ENCODE measurements at places on chromosomes 16 and 17.

DNA sequence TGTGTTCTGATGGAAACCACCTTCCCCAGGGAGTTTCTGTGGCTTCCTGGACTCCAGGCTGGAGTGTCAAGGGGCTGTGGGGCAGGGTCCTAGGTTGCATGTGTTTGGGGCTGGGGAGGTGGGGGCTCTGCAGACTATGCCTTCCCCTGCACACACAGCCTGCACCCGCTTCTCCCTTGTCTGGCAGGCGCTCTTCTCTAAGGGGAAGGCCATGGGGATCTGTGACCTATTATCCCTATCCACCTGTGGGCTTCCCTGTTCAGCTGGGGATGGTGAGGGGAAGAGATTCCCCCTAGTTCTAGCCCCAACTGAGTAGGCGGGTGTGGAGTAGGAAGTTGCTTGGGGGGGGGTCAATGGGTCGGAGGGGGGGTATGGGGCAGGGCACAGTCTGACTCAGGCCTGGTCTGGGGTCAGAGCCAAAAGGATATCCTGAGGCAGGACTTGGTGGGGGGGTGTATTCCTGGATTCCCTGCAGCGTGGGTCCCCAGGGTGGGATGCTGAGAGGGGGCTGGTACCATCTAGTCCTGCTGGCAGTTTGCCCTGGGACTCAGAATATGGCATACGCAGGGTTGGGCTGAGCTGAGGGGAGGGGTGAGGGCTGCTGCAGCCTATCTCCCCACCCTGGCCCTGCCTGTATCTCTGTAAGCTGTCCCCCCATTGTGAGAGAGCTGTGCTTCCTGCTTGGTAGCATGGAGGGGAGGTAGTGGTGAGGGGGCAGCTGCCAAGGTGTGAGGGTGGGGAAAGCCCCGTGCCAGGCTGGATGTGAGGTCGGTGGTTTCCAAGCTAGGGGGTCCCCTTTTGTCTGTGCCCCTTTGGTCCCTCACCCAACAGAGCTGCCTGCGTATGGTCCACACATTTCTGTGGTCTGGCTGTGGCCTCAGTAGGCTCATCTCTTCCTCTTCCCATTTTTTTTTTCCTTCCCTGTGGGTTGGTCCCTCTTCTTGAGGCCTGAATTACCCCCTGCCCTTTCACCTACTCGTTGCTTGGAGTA lies 14.7 kb downstream of the RARA start:
- DNase-seq: peak; percentile 92

- no peak for DNase-seq
These were observed 20.7 kb upstream of the MYLK3 start for GRCh38 chr16:46768809-46769208.

DNA sequence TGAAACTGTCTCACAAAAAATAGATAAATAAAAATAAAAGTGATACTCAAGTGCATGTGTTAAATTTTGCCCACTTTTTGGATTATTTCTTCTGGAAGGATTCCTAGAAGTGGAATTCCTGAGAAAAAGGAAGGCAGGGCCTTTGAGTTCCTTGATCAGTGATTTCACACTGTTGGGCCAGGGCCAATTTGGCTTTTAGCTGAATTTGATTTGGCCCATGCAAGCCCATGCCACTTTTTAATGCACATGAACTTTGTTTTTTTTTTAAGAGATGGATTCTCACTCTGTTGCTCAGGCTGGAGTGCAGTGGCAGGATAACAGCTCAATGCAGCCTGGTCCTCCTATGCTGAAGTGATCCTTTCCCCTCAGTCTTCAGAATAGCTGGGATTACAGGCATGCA lies 96.3 kb downstream of the TNFRSF13B start:
- DNase-seq: no peak

DNA sequence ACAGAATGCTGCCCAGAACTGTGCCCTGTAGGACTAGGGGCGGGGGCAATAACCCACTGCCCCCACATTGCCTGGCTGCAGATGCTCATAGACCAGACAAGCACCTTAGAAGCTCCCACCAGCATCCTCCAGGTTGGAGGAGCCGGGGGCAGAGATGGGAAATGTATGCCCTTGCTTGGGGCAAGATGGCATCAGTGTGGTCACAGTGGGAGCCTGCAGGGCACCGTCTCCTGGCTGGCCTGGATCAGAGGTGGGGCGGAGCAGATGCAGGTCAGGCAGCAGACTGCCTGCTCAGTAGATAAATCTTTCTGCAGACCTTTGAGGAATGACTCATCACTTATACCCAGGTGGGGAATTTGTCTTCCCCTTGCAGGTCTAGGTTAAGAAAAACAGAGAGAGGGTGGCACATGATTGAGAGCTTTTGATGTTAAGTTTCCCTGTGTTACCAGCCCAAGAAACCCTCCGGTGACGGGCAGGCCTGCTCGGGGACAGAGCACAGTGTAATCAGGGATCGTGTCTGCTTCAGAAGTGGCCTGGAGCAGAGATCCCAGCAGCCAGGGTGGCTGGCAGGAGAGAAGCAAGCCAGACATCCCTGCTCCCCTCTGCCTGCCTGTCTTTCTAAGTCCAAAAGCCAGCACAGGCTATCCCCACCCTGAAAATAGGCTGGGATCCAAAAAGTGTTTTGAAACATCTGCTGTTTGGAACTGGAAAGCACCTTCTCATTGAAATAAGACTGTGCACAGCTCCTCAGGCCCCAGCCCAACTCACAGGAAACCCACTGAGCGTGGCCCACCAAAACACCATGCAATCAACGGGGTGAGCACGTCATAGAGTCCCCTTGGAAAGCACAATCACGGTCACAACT lies 50.7 kb upstream of the RPL38 start:
- no peak for DNase-seq

DNA sequence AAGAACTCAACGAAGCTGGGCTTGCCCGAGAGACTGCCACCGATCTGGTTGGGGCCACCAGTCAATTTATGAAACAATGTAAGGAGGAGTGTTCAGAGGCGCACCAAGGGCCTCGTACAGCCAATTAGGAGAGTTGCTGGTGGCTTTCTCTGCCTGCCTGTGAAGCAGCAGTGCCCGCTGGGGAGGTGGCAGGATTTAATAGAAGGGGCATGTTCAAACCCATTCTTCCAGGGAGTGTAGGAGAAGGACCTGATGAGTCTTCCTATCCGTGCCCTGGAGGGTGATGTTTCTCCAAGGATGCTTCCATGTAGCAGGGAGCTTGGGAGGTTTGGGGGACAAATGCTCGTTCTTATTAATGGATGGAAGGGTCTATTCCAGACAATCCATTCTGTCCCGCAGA lies 178.4 kb downstream of the CCDC182 start:
- no peak for DNase-seq

GRCh38 chr17:3993493-3994220 lies 29.4 kb upstream of the ATP2A3 start:
- no peak for DNase-seq

DNA sequence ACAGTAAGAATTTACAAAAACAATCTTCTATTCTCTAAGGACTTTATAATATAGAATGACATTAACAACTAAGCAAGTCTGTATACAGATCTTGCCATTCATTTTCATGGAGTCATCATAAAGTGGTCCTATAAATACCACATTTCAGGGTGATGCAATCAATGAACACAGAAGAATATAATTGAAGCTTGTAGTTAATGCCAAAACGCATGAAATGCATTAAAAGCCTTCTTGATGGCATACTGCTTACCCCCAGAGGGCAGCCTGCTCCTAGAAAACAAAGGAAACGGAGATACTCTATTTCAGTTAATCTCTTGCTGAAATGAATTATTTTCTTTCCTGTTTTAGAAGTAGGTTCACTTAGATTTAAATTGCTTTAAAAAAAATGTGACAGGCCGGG lies 45.2 kb upstream of the STAC2 start:
- DNase-seq: peak; percentile 1

- DNase-seq: no peak
These were observed 4.8 kb downstream of the PPM1D start for GRCh38 chr17:60604686-60605334.

All from CD4-positive, alpha-beta T cell treated with Interleukin-1 beta for 1 hour (primary cell).